ENCODE measurements at places on chromosomes 3 and 15.

- DNase-seq = no peak
Measured at GRCh38 chr3:190532731-190533203, 18.9 kb downstream of the IL1RAP start.

- DNase-seq = no peak
Measured at GRCh38 chr3:142608631-142609030, 12.4 kb downstream of the PLS1 start.

- DNase-seq = no peak
Measured at GRCh38 chr3:56795097-56795828, 6.5 kb downstream of the ARHGEF3 start.

- no peak for DNase-seq
Measured at GRCh38 chr15:90561344-90562244, 31.9 kb downstream of the CRTC3 start.

GRCh38 chr3:69772152-69772867 is 33.0 kb downstream of the MITF start:
- no peak for DNase-seq

GRCh38 chr3:116093374-116093773 is 351.9 kb downstream of the LSAMP start:
- no peak for DNase-seq

- no peak for DNase-seq
Measured at GRCh38 chr3:152511904-152512303, 243.2 kb downstream of the MBNL1 start.

DNA sequence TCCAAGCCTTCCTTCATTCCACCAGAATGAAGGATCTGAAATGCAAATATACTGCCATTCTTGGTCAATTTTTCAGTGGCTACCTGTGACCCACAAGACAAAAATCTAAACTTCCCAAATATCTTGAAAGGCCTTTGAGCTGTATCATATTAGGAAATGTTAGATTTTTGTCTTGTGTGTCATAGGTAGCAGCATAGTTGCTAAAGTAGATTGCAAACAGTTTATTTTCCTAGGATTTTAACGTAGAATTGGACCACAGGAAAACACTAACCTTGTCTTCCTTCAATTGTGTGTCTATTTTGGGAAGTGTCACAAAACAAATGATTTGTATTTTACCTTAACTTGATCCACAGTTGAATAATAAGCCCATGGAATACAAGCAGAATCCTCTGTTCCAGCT is 42.4 kb downstream of the CP start:
- DNase-seq = no peak

- peak; percentile 35 for DNase-seq
Measured at GRCh38 chr15:63439536-63440264, 58.1 kb upstream of the CA12 start.

DNA sequence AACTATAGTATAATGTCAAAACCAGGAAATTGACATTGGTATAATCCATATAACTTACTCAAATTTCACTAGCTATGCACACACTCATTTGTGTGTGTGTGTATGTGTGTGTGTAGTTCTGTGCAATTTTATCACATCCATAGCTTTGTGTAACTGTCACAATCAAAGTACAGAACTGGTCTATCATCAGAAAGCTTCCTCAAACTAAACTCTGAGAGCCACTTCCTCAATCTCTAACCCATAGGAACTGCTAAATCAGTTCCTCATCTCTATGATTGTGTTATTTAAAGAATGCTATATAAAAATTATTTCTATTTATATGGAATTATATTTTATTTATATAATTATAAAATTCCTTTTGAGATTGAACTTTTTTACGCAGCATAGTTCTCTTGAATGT is 18.1 kb downstream of the LNP1 start:
- no peak for DNase-seq

DNA sequence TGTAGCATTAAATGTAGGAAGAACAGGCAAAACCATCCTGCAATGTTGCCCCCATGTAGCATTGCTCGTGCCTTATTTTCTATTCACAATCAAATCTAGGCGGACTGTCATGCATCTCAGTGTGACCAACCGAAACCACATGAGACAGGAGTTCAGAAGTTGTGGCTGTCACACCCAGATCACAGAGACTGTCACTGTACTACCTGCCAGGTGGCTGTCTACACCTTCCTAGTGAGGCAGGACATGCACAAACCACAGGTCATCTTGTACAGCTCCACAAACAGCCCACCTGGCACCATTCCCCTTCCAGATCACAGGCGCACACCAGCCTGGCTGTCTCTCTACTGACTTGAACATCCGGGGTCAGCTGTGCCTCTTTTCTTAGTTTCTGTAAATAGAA is 392.8 kb downstream of the OCA2 start:
- no peak for DNase-seq

GRCh38 chr3:156307704-156308103 is 187.3 kb downstream of the KCNAB1 start:
- DNase-seq = no peak
